ENCODE measurements at places on chromosomes 11 and 22. TPM values are rescaled to one million over a fixed set of nuclear protein-coding genes. Genes with fewer than 3 reads are reported as not detected.

The BAIAP2L2 gene
- total RNA-seq: 106 TPM

DNA sequence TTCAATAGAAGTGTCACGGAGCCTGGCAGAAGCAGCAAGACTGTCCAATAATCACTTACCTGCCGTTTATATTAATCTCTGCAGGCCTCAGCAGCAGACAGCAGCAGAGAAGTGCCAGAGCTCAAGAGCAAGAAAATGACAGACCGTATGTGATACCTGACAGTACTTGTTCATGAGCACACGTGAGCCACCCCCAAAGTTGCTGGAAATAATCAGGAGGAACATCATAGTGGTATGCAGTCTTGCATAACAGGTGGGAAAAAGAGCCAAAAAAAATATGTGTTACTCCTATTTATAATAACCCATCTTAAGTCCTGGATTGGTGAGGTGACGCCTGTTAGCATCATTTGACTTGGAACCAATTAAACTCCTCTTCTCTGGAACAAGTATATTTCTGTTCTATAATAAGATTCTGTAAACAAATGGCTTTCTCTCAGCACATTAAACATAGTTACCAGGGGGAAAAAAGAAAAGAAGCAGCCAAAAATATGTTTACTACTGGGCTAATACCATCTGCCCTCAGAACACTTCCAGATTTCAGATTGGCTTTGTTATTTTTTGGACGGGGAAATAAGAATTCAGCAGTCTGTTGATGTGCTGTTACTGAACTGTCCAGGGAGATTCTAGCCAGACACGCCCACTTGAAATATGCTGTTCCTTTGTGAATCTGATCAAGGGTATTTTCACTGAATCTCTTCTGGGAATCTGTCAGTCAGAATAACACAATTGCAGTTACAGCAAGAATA is 7.9 kb upstream of the SLN start:
- no peak overlapping the region for H3K27ac ChIP-seq
- no peak overlapping the region for H3K4me3 ChIP-seq
- no peaks in the 10 kb centered on the region for H3K27me3 ChIP-seq
- no peaks in the 10 kb centered on the region for H3K36me3 ChIP-seq
- no peak for DNase-seq

DNA sequence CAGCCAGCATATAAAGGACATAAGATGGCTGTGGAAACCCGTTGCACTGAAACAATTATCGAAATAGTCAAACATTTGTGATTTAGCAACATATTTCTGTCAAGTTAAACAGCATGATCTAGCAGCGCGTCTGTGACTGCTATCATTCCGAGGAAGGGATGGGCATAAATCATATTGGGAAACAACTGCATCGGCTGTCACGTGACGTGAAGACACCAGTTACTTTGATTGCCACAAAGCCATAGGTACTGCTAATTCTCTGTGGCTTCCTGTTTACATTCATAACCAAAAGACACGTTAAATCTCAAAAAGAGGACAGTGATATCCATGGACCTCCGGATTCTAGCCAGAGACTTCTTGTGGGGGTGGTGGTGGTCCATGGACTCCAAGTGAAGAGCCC is 87.8 kb downstream of the CACNA1I start:
- peaks cover 75% of the 10 kb centered on the region for H3K27me3 ChIP-seq
- H3K36me3 ChIP-seq: no peaks in the 10 kb centered on the region
- H3K4me1 ChIP-seq: no peaks in the 10 kb centered on the region
- no peak overlapping the region for H3K27ac ChIP-seq
- no peak overlapping the region for H3K4me3 ChIP-seq

The INS gene
- not detected for total RNA-seq

- no peak for DNase-seq
- H3K4me3 ChIP-seq: no peak overlapping the region
- H3K4me1 ChIP-seq: no peaks in the 10 kb centered on the region
- H3K27ac ChIP-seq: no peak overlapping the region
- peaks cover 10% of the 10 kb centered on the region for H3K36me3 ChIP-seq
Measured at GRCh38 chr22:49779853-49780697, 47.6 kb downstream of the BRD1 start.

GRCh38 chr22:49678137-49678841 is 149.4 kb downstream of the BRD1 start:
- no peaks in the 10 kb centered on the region for H3K36me3 ChIP-seq
- no peaks in the 10 kb centered on the region for H3K4me1 ChIP-seq
- H3K27ac ChIP-seq: no peak overlapping the region
- DNase-seq: no peak

DNA sequence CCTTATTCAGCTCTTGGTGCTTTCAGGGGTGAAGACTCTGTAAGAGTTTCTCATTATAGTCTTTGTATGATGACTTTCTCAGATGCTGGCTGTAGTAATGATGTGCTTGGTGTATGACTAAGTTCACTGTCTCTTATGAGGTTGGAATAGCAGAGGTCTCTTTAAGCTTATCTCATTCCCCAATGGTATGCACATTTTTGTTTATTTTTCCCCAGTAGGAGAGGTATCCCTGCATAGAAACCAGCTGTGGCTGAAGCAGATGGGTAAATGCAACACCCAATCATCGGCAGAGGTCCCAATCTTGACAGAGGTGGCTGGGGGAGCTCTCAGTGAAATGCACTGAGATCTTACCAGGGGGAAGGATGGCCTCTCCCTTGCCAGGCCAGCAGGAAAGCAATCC is 34.6 kb downstream of the BBOX1 start:
- DNase-seq: no peak
- H3K36me3 ChIP-seq: no peaks in the 10 kb centered on the region
- no peak overlapping the region for H3K4me3 ChIP-seq
- no peak overlapping the region for H3K27ac ChIP-seq
- H3K27me3 ChIP-seq: no peaks in the 10 kb centered on the region
- H3K4me1 ChIP-seq: no peaks in the 10 kb centered on the region

DNA sequence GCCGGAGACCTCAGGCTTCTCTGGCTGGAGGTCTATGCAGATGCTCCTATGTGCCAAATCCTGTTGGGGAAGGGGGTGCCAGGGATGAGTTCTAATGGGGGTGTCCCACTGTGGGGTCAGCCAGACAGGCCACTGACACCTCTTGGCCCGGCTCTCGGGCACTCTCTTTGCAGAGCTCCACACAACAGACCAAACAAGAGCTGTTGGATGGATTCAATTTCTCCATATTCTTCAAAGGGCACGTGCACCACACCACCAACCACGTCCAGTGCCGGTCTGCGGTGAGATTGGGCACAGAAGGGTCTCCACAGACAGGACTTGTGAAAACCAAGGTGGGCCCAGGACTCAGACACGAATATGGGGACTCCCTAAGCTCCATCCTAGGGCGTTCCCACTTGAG is 2.2 kb upstream of the RGL4 start:
- H3K27ac ChIP-seq: no peak overlapping the region
- H3K4me1 ChIP-seq: no peaks in the 10 kb centered on the region
- DNase-seq: no peak
- H3K36me3 ChIP-seq: no peaks in the 10 kb centered on the region

DNA sequence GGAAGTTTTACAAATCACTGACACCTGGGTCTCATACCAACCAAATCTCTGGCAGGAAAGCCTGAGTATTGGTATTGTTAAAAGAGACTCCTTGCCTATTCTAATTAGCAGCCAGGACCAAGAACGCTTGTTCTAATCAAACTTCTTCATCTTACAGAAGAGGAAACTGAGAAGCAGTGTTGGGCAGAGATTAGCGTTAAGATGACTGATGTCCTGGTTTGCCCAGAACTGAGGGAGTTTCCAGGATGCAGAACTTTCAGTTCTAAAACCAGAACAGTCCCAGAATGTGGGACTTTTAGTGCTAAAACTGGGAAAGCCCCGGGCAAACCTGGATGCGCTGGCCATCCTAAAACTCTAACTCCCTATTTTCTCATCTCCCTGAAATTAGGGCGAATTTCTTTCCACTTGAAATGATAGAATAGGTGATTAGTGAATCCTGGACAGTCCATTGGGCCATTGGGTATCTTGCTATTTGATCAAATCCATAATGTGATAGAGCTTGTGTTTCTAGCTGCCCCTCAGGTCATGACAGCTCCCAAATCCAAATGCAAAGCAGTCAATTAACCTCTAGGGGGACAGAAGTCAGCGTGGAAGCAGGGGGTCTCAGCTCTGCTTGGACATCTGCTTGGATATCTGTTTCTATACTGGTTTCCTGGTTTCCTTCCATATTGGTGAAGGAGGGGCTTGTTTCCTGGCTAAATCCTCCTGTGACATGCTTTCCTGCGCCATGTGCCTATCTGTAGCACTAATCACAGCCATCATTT is 16.0 kb upstream of the TMPRSS13 start:
- H3K4me3 ChIP-seq: no peak overlapping the region
- no peaks in the 10 kb centered on the region for H3K36me3 ChIP-seq
- no peaks in the 10 kb centered on the region for H3K4me1 ChIP-seq
- no peak for DNase-seq
- H3K27me3 ChIP-seq: no peaks in the 10 kb centered on the region
- no peak overlapping the region for H3K27ac ChIP-seq

The QSER1 gene
- total RNA-seq: 39.2 TPM

The A4GALT gene
- total RNA-seq: 16.1 TPM

The APOBEC3G gene
- 7.1 TPM for total RNA-seq

GRCh38 chr11:88484873-88485621 is 147.5 kb upstream of the CTSC start:
- no peak overlapping the region for H3K4me3 ChIP-seq
- no peaks in the 10 kb centered on the region for H3K4me1 ChIP-seq
- no peak overlapping the region for H3K27ac ChIP-seq
- H3K27me3 ChIP-seq: no peaks in the 10 kb centered on the region
- no peaks in the 10 kb centered on the region for H3K36me3 ChIP-seq

DNA sequence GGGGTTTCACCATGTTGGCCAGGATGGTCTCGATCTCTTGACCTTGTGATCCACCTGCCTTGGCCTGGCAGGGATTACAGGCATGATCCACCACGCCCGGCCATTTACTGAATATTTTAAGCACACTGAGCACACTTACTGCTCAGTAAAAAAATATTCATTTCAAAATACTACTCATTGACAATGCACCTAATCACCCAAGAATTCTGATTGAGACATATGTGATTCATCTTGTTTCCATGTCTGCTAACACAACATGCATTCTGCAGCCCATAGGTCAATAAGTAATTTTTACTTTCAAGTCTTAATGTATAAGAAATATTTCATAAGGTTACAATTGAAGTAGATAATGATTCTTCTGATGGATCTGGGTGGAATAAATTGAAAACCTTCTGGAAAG is 4.2 kb upstream of the OR52J3 start:
- H3K27ac ChIP-seq: no peak overlapping the region
- no peaks in the 10 kb centered on the region for H3K36me3 ChIP-seq
- no peak for DNase-seq
- no peaks in the 10 kb centered on the region for H3K4me1 ChIP-seq
- no peak overlapping the region for H3K4me3 ChIP-seq

DNA sequence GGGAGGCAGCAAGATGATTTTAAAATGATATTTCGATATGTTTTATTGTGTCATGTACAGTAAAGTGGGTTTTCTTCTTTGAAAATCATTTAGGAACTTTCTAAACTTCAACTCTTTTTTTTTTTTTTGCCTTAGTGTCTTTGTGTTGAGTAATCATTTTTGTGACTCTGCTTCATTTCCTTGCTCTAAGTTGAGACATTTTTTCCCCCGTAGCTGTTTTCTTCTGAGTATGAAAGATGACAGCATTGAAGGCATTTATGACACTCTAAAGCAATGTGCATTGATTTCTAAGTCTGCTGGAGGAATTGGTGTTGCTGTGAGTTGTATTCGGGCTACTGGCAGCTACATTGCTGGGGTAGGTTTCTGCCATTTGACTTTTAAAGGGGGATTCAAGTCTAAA is 23.5 kb downstream of the RRM1 start:
- H3K27me3 ChIP-seq: no peaks in the 10 kb centered on the region
- H3K4me1 ChIP-seq: no peaks in the 10 kb centered on the region
- DNase-seq: no peak
- no peak overlapping the region for H3K4me3 ChIP-seq

The GAL gene
- total RNA-seq: not detected

DNA sequence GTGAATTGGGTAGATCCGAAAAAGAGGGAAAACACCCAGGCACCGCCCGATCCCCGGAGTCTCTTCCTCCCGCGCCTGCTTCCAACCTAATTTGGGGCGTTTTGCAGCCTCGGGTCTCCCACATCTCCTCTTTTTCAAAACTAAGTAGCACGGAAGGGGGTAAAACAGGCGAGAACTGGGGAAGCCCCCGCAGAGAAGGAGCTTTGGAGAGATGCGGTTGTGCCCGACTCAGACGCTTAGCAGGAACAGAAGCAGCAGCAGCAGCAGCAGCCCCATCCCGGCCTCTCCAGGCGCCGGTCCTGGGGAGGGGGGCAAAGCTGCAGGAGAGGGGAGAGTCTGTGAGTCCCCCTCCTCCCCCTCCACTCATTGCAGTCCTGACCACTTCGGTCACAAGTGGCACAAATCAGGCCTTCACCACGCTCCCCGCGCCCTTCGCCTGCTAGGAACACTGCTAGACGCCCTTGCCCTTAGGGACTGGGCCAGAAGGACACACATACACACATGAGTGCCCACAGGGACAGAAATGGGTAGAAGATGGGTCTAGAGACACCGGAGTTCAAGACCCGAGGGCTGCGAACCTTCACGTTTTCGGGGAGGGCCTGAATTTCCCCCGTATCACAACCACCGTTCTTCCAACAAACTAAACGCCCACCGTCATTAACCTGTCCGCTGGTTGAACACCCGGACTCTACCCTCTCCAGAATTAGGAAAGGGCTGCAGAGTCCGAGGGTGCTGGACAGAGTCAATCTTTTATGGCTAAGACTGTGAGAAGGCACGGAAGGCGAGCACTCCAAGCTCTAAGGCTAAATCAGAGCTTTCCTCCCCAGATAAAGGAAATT is 98.3 kb upstream of the HSD17B12 start:
- DNase-seq: no peak
- peaks cover 94% of the 10 kb centered on the region for H3K27me3 ChIP-seq
- H3K4me3 ChIP-seq: no peak overlapping the region
- H3K4me1 ChIP-seq: peaks cover 5% of the 10 kb centered on the region
- no peak overlapping the region for H3K27ac ChIP-seq

- DNase-seq: no peak
- no peak overlapping the region for H3K27ac ChIP-seq
- H3K4me1 ChIP-seq: peaks cover 5% of the 10 kb centered on the region
- peaks cover 12% of the 10 kb centered on the region for H3K36me3 ChIP-seq
Measured at GRCh38 chr11:134235399-134235798, 10.9 kb downstream of the VPS26B start.

The PRG3 gene
- not detected for total RNA-seq

GRCh38 chr22:25420925-25421904 is 143.3 kb upstream of the GRK3 start:
- H3K27me3 ChIP-seq: peaks cover 58% of the 10 kb centered on the region
- DNase-seq: no peak
- H3K4me1 ChIP-seq: peaks cover 18% of the 10 kb centered on the region
- peak overlapping the region; percentile 15 for H3K4me3 ChIP-seq
- no peak overlapping the region for H3K27ac ChIP-seq
